DMS153 (cell line): ENCODE measurements at places on chromosomes 7 and 10.
A peak's percentile ranks its signal among the peaks of the same experiment; 100 is the strongest.

DNA sequence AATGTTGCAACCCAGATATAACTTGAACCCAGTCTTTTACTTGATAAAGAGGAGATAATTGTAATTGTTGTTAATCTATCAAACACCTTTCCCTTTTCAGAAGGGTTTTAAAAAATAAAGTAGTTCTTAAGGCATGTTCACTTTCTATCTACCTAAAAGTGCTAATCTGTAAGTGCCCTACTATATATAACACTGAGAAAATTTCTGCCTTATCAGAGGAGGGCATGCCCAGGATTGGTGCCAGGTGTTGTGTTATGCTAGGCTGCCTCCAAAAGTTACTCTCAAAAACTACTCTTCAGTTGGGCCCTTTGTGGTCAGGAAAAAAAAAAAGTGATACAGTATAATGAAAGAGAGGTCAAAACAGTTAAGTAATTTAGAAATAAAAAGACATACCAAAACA is 36.3 kb downstream of the SMNDC1 start:
- no peak for DNase-seq

GRCh38 chr7:129951226-129952085 is 1.3 kb downstream of the UBE2H start:
- no peak for DNase-seq

DNA sequence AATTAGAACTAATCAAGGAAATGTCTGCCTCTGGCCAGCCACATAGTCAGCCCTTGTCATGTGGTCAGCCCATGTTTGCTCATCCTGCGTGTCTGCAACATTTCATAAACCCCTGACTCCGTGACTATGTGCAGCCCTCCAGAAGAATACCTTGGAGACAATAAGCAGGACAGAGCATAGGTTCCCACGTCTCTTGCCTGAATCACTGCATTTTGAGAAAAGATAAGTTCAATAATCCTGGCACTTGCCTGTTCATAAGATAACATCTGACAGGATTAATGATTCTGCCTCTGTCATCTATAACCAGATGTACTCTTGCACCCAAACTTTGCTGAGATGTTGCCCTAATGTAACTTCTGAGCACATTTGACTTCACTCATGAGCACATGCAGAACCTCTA is 78.4 kb downstream of the AKR1D1 start:
- DNase-seq: no peak

DNA sequence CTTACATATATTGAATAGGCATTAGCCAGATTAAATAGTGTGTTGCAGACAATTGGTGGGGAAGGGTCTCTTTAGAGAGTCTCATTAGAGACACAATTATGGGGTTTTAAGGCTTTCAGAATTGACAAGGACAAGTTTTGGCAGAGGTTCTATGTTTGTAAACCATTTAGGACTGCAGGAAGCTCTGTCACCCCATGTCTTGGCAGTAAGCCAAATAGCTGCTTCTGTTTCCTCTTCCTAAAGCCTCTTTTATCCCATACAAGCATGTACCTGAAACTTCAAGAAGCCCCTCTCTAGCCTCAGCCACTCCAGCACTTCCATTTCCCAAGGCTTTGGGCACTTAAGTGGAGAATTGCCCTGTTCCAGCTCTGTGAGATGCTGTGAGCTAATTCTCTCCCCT is 21.8 kb upstream of the LRRC4 start:
- peak; percentile 50 for DNase-seq

- no peak for DNase-seq
Observed at GRCh38 chr10:119368991-119369869, 161.9 kb downstream of the GRK5 start.

DNA sequence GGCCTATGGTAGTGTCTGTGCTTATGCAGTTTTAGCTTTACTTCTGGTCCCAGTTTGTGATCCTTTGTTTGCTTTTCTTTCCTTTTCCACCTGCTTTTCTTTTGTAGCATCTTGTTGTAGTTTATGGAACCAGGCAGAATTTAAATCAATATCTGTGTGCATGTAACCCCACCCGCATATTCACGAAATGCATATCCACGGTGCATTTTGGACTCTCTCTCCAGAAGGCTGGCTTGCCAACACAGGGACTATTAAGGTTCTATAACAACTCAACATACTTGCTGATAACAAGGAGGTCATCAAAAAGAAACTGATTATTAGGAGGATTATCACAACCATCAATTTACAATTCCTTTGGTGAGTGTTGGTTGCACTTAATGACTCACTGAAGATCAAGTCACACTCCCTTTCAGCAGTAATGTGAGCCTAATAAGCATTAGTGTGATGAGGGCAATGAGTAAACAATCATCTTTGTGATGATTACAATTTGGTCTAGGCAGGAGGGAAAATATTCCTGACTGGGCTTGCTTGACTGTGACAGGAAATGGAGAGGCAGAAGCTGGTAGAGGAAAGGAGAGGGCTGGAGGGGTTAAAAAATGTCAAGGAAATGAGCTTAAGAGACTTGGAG is 378.6 kb downstream of the REEP3 start:
- DNase-seq: no peak

DNA sequence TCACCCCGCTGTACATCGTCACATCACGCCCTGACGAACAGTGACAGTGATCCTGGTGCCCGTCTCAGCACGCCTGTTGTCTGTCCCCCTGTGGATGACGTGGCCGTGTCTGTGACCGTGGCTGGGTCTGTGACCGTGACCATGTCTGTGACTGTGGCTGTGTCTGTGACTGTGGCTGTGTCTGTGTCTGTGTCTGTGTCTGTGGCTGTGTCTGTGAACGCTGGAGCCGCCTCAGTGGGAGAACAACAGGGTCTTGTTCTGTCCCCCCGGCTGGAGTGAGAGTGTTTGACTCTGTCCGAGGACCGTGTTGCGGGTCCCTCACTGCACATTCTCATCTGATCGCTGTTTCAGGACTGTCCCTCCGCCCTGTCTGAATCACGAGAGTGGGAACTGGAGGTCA is 202.2 kb downstream of the TCERG1L start:
- DNase-seq: no peak

DNA sequence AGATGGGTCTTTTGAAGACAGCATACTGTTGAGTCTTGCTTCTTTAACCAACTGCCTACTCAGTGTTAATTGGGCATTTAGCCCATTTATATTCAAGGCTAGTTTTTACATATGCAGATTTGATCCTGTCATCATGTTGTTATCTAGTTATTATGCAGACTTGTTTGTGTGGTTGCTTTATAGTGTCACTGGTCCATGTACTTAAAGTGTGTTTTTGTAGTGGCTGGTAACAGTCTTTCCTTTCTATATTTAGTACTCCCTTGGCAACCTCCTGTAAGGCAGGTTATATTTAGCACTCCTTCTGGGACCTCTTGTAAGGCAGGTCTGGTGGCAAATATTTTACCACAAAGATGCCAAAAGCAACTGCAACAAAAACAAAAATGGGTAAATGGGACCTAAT is 66.7 kb downstream of the TES start:
- no peak for DNase-seq

DNA sequence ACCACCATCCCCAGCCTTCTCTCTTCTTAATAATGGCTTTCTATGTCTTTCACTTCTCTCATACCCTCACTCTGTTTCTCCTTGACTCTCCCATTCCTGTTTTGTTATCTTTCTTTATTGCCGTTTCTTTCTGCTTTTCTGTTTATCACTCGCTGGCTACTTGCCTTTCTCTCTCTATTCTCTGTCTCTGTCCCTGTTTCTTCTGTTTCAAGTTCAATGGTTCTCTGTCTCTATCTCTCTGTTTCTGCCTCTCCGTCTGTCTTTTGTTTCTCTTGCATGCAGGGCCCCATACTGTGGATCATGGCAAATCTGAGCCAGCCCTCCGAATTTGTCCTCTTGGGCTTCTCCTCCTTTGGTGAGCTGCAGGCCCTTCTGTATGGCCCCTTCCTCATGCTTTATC is at the start of gene OR6V1:
OR6V1 (plus strand) TSS at position 301 of the 400 bp plus-strand sequence; CDS start at position 301, 0 bp downstream.
- DNase-seq: no peak

DNA sequence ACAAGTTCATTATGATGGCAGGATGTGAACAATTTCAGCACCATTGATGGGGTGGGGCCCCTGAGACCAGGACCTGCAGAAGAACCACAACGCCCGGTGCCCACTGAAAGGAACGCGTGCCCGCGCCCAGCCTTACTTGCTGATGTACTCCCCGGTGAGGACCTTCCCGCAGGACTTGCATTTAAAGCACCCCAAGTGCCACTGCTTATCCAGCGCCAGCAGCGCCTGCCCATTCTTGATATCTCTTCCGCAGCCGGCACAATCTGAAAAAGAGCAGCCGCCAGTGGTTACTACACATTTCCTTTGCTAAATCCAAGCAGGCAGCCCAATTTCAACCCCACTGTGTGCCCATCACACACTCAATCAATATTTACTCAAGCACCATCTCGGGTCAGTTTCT is 110.6 kb downstream of the ABLIM1 start:
- DNase-seq: no peak

DNA sequence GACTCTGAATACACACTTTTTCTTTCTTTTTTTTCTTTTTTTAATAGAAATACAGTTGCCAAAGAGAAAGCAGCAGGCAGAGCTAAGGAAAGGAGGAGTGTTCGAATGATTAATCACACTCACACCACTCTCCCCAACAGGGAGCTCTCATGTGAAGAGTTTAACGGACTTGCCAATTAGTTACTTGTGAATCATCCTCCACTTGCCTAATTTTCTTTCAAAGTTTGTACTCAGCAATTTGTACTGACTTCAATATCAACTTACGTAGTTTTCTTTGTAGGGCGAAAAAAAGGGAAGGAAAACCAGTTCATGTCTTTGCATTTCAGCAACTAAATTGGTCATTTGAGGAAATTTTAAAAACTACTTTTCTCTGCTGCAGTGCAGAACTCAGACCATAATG is 109.2 kb downstream of the PIP4K2A start:
- DNase-seq: no peak

DNA sequence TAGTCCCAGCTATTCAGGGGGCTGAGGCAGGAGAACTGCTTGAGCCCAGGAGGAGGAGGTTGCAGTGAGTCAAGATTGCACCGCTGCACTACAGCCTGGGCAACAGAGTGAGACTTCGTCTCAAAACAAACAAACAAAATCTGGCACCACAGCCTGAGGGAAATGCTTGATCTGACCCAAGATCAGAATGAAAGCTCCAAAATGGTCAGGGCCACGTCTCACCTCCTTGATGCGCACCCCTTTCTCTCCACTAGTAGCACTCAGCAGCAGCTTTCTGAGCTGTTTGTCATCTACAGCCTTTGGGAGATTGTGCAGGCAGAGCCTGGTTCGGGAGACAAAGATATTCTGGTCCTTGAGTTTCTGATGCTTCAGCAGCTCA is 22.7 kb downstream of the RBM28 start:
- DNase-seq: no peak

DNA sequence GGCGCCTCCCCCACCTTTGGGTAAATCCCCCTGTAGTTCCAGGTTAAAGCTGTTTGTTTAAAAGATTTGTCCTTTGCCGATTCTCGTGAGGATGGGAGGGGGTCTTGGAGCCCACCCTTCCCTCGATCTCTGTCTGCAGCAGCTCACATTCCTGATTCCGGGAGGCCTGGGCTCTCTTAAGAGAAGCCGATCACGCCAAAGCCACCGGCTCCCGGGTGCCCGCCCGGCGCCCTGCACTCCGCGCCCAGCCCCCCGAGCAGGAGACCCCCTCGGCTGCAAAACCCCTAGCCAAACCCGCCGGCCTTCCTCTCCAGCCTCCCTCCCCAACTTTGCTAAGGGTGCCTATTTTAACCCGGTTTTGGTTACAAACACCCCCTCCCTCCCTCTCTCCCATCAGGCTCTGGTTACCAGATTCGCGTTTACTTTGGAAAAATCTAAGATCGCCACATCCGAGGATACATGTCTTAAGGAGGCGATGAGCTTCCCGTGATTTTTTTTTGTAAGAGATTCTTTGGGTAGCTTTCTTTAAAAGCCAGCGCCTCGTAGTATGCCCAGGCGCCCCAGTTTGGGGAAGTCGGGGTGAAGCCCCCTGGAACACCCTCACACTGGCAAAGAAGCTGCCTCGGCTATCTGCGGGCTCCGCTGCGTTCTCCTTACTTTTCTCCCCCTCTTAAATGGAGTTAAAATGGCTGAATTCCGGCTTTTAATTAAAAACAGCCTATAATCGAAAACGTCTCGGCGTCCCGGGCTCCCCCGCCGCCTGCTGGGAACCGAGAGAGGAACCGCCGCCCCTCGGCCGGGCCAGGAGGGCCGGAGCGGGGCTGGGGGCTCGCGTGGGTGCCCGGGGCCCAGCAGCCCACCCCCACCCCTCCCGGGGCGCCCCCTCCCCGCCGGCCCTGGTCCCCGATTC is 983 bp downstream of the TNRC18 start:
- no peak for DNase-seq

- DNase-seq: no peak
Observed at GRCh38 chr10:107576746-107577145, 412.2 kb upstream of the SORCS1 start.

- DNase-seq: no peak
Observed at GRCh38 chr7:23014681-23015080, 751 bp upstream of the HYCC1 start.

GRCh38 chr7:104951546-104951945 is 62.5 kb upstream of the KMT2E start:
- DNase-seq: no peak

DNA sequence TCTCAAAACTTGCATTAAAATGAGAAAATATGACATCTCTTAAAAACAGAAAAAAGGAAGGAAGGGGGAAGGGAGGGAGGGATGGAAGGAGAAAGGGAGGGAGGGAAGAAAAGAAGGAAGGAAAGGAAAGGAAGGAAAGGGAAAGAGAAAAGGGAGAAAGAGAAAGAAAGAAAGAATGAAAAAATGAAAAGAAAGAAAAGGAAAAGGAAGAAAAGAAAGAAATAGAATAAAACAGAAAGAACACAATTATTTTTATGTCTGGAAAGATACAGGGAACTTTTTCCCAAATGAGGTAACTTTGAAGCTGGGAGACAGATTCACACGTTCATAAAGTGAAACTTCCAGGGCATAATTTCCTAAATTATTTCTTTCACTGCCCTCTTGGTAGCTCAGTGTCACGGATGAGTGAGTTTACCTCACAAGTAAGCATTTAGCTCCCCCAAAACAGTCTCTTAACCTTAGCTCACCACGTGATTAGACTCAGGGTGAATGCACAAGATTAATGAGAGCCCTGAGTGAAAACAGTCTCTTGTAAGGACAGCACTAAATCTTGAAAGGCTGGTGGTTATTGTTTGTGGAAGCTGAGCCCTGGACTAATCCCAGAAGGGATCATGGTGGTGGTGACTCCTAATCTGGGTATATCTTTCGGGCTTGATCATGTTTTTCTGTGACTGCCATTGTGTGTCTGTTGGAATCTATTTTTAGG is 74.1 kb upstream of the HDAC9 start:
- no peak for DNase-seq

- no peak for DNase-seq
Observed at GRCh38 chr7:39144420-39144819, 166.7 kb downstream of the POU6F2 start.

GRCh38 chr10:3935141-3935540 is 150.1 kb upstream of the KLF6 start:
- no peak for DNase-seq

- DNase-seq: peak; percentile 15
Observed at GRCh38 chr10:78577712-78578111, 491.1 kb upstream of the ZMIZ1 start.

DNA sequence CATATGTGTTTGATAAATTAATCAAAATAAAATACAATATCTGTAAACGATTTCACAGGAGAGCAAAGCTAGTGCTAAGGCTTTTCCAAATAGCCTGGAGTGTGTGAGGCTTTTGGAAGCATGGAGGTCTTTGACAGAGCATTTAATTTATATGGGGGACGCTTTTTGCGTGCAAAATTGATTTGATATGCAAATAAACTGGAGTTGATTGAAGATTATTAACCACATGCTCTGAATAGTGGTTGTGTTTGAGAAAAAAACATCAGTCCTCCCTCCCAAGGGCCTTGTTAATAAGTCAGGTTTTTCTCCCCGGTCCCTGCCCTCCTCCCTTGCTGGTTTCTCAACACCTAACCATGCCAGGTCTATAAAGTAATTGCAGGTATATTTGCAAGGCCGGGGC is 85.1 kb upstream of the FGFR2 start:
- no peak for DNase-seq
